ENCODE measurements at places on chromosomes 2 and 18. TPM values are rescaled to one million over a fixed set of nuclear protein-coding genes. Genes with fewer than 3 reads are reported as not detected.
A peak's percentile ranks its signal among the peaks of the same experiment; 100 is the strongest.

Gene CAPN14
- polyA plus RNA-seq, result 0.13 TPM

Gene C1QL2
- polyA plus RNA-seq, result not detected

Gene MTLN
- polyA plus RNA-seq, result 23.8 TPM

Gene GLI2
- polyA plus RNA-seq, result 47.8 TPM

Gene INO80D
- polyA plus RNA-seq, result 10.3 TPM

Gene MATN3
- 0.48 TPM for polyA plus RNA-seq

Gene PSMA8
- not detected for polyA plus RNA-seq

Gene DNER
- 2.5 TPM for polyA plus RNA-seq

Gene PFN4
- 2.1 TPM for polyA plus RNA-seq

Gene SAP130
- polyA plus RNA-seq, result 19.8 TPM

- no peak for DNase-seq
Observed at GRCh38 chr18:63511285-63511684, 30.9 kb upstream of the SERPINB12 start.

GRCh38 chr18:22469926-22470247 lies 52.2 kb upstream of the CTAGE1 start:
- DNase-seq, result no peak

DNA sequence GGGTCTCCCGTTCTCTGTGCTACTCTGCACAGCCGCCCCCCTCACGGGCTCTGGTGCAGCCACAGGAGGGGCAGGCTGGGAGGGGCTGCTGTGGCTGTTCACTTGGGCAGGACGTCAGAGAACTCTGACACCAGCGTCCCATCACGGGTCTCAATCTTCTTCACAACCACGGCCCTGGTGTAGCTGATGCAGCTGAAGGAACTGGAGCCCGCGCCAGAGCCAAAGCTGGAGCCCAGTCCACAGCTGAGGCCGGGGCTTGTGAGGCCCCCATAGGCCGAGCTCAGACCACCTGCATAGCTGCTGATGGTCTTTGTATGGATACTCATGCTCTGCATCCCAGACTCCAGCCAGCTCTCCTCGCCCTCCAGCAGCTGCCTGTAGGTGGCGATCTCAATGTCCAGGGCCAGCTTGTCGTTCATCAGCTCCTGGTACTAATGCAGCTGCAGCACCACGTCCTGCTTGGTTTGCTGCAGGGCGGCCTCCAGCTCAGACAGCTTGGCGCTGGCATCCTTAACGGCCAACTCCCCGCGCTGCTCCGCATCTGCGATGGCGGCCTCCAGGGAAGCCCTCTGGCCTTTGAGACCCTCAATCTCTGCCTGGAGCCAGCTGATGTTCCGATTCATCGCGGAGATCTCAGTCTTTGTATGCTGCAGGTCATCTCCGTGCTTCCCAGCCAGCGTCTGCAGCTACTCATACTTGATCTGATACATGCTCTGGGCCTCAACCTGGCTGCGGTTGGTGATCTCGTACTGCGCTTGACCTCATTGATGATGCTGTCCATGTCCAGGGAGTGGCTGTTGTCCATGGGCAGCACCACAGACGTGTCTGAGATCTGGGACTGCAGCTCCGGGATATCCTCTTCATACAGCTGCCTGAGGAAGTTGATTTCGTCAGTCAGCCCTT lies 7.4 kb upstream of the DUSP19 start:
- peak; percentile 20 for DNase-seq

DNA sequence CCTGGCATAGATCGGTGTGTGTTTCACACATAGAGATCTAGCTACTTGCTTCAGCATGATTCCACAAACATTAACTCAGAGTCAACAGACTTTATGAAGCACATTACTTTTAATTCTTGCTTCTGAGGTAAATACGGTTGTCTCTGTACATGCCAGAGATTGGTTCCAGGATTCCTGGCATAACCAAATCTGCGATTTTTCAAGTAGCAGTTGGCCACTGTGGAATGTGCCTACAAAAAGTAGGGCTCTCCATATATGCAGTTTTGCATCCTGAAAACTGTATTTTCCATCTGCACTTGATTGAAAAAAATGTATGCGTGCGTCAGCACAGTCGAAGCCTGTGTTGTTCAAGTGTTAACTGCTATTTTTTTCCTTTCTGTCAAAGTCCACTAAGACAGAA lies 85.0 kb downstream of the ZAP70 start:
- DNase-seq, result no peak

DNA sequence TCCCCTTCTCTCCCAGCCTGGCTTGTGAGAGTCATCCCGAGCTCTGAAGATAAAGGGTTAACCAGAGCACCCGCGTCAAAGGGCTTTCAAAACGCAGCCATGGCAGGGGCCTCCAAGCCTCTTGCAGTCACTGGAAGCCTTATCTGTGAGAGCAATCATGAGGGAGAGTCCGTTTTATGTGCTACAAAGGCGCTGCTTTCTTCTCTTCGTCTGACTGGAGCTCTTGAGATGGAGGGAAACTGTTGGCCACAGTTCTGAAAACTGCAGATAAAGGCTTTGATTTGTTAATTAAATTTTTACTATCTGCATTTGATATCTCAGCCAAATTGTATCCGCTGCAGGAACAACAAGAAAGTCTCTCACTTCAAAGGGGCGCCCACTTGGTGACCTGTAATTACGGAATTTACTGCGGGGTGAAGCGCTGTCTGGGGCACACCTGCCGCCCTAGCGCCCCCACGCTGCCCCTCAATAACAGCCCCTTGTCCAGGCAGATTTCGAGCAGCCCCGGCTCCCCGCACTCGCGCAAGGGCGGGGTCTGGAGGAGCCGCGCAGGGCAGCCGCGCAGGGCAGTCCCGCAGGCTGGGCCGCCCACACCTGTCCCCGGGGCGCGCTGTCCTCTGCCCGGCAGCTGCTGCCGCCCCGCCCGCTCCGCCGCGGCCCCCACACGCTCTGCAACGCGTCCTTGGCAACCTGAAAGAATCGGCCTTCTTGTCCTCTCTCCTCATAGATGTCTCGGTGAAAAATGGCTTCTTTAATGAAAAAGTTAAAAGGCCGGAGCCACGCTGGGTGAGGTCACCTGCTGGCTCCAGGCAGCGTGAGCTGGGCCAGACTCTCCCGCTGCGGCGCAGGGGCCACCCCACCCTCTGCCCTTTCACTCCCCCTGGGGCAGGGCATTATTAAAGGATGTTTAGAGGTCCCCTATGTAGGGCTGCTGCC lies 217.9 kb downstream of the VAPA start:
- no peak for DNase-seq

DNA sequence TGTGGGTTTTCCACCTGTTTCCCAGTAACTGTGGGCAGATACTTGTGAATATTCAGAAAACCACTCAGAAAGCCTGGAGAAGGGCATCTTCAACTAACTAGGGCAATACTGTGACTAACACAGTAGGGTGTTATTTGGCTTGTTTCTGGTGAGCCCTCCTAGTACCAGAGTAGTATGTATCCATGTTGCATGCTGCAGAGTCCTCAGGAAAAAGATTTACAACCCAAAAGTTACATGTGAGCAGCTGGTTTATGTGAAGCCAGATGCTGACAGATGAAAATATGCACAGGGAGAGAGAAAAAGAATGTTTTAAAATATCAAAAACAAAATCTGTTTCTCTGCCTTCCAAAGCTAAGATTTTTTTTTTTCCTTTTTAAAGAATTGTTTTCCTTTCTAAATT lies 333.2 kb upstream of the UBE2E3 start:
- peak; percentile 54 for DNase-seq

DNA sequence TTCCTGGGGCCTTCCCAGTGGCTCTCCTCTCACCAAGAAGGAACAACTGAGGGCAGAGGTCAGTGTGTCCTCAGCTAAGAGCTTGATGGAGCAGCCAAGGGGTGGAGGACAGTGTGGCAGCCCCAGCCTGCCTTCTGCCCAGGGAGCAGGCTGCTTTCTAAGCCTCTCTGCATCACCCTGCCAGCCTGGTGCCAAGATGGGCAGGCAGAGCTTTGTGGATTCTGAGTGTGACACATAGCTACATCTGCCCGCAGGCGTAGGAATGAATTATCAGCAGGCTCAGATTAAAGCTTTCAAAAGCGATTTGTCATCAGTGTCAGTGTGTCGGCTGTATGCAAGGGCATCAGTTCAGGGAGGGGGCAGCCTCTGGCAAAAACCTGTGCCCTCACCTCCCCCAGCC lies 8.7 kb downstream of the MAL start:
- DNase-seq, result no peak

- DNase-seq, result peak; percentile 22
Observed at GRCh38 chr2:44075541-44075940, 79.8 kb upstream of the LRPPRC start.

- DNase-seq, result no peak
Observed at GRCh38 chr18:47800248-47800647, 130.2 kb downstream of the SMAD2 start.

DNA sequence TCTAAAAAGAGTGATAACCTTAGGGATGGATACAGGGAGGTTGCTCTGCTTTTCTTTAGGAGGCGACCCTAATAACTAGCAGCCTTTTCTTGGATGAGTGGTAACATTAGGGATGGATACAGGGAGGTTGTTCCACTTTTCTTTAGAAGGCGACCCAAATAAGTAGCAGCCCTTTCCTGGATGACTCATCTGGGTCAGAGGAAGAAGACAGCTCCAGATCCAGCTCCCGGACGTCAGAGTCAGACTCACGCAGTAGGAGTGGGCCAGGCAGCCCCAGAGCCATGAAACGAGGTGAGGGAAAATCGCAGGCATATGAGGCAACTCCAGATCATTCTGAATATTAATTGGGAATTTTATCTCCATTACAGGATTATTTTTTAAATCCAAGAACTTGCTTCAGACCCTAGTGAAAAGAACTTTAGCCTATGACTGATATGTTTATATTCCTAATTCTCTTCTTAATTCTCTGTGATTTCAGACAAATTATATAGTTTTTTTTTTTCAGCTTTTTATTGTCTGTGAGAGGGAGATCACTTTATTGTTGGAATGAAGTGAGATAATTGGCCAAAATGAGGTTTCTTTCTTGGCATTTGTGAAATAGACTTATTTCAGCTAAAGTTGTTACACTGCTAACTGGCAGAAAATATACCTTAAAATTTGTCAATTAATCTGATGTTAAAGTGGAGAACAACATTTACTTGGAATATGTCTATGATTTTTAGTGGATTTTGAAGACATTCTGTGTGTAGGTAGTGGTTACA lies 31.2 kb upstream of the C1GALT1C1L start:
- DNase-seq, result no peak

- no peak for DNase-seq
Observed at GRCh38 chr2:100029460-100029859, 112.9 kb downstream of the AFF3 start.

DNA sequence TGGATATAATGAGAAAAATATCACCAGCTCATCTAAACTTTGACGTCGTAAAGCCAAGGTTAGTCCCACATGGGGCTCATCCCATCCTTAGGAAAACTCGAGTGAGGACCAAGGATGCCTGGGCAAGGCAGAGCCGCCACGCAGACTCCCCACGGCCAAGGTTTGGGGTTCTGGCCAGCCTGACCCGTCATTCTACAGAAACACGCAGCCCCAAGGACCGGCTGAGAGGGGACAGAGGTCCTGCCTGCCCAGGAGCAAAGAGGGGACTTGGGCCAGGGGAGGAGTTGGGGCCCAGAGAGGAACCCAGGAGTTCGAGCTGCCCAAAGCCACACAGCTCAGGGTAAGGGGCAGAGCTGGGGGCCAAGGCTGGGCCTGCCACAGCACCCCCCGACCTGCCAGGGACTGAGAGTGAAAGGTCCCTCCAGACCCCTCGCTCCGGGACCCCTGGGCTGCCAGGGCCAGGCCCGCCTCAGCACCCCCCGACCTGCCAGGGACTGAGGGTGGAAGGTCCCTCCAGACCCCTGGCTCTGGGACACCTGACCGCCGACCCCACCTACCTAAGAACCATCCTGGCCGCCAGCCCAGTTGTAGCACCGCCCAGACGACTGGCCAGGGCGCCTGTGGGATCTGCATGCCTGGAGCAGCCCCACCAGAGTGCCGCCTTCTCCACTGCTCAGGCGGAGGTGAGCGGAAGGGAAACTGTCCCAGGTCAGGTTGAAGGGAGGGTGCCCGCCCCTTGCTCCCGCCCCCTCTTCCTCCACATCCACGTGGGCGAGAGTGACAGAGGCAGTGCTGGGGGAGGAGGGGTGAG lies at the start of gene PDCD1:
Gene PDCD1, minus strand, starts transcription at position 689 of the 811 bp plus-strand sequence. Its CDS starts 56 bp downstream, at position 633.
- no peak for DNase-seq

DNA sequence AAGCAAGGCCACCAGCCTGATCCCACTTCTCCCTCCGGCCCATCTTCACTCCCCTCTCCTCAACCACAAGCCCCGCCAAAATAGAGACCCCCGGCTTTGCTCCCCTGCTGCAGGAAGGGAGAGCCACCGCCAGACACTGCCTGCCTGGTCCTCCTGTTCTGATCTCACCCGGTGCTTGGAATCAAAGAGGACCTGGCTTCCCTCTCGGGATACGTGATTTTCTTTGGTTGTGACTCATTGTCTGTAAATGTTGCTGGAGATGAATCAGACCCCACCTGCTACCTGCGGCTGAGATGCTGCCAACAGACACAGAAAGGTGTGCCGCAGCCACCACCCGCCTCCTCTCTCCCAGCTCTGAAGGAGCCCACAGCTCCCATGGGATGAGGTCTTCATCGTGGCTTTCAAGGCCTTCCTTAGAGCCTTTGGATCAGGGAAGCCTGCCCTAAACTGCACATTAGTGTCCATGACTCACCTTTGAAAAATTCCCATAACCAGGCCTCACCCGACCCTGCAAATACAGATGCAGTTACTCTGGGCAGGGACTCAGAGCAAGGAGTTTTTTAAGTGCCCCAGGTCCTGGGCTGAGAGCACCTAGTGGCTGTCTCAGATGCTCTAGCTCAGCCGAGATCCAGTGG lies 79.4 kb upstream of the ZNF532 start:
- no peak for DNase-seq

DNA sequence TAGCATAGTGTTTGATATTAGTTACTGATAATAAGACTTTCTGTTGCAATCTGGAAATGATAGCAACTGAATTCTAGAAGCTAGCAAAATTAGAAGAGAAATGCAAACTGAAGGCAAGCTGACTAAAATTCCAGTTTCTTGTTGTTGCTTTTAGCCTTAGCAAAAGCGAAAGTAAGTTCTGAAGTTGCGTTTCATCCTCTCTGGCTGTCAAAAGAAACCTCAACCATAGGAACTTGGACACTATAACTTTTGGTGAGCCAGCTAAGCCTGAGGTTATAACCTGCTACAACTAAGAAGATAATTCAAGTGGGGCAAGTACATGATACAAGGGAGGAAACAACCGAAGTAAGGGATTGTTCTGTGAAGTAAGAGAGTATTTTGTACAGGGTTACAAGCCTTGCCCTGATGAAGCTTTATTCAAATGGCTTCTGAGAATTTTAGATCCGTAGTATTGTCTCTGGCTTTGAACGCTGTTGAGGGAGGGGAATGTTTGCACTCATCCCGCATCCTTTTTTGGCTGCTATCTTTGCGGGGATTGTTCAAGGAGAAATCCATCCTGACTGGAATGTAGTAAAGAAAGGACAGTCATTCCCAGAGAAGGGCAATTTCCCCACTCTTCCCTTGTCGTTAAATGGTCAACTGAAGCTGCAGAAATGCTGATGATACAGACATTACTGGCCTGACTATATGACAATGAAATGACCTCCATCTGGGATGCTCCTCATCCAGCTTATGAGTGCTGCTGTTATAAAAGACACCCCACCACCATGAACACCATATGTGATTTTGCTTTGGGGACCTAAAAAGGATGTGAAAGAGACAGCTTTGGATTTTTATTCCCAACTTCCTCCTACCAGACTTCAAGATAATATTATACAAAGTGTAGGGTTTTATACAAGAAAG lies 7.0 kb upstream of the TMX3 start:
- peak; percentile 6 for DNase-seq

- DNase-seq, result no peak
Observed at GRCh38 chr2:74864728-74865722, 31.1 kb downstream of the HK2 start.
